ENCODE measurements at places on chromosomes 1 and 21.

GRCh38 chr1:80367058-80367457 lies 1360.5 kb upstream of the ADGRL4 start:
- no peak for DNase-seq

GRCh38 chr1:96358057-96358456 lies 363.5 kb upstream of the PTBP2 start:
- no peak for DNase-seq

- no peak for DNase-seq
Measured at GRCh38 chr1:25541889-25542658, 1.3 kb upstream of the LDLRAP1 start.

- no peak for DNase-seq
Measured at GRCh38 chr1:172005856-172006255, 164.6 kb downstream of the DNM3 start.

DNA sequence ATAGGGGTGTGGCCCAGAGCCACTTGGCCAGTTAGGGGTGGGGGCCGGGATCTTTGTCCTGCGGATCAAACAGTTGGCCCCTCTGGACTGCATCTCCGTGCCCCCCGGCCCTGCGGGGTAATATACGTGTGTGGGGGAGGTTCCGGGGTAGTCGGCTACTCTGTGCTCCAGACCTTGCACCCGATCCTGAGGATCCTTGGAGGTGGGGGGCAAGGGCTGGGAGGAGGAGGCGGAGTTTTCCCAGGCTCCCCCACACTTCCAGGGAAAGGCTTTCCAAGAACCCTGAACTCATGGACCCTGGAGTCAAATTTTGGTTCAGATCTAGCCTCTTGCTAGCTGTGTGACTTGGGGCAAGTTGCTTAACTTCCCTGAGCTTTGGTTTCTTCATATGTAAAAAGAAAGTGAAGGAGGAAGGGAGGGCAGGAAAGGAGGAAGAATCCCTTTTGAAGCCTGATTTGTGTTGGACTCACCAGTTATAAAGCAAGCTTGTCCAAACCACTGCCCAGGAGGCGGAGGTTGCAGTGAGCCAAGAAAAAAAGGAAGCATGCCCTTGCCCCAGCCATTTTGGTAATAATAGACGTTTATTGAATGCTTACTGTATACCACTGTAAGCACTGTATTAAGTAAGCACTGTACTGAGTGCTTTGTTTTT lies 686 bp downstream of the MIIP start:
- DNase-seq: no peak

DNA sequence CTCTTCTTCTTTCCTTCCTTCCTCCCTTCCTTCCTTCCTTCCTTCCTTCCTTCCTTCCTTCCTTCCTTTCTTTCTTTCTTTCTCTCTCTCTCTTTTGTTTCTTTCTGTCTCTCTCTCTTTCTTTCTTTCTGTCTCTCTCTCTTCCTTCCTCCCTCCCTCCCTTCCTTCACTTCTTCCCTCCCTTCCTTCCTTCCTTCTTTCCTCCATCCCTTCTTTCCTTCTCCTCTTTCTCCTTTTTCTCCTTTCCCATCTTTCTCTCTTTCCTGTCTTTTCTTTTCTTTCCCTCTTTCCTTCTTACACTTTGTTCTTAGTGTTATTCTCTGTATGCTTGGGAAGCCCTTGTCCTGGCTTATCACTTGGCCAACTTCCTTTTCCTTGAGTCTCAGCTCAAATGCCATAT lies 72.5 kb upstream of the MPC2 start:
- DNase-seq: no peak

- no peak for DNase-seq
Measured at GRCh38 chr1:25011943-25012638, 82.0 kb upstream of the RUNX3 start.
